GM03348 (cell line): ENCODE measurements at places on chromosomes 2 and 18.
A peak's percentile ranks its signal among the peaks of the same experiment; 100 is the strongest.

- DNase-seq = no peak
Observed at GRCh38 chr18:42824178-42824577, 291.3 kb downstream of the RIT2 start.

- DNase-seq = no peak
Observed at GRCh38 chr18:74068296-74068695, 79.3 kb downstream of the FBXO15 start.

GRCh38 chr2:98505971-98506664, 61.5 kb downstream of the INPP4A start:
- no peak for DNase-seq

DNA sequence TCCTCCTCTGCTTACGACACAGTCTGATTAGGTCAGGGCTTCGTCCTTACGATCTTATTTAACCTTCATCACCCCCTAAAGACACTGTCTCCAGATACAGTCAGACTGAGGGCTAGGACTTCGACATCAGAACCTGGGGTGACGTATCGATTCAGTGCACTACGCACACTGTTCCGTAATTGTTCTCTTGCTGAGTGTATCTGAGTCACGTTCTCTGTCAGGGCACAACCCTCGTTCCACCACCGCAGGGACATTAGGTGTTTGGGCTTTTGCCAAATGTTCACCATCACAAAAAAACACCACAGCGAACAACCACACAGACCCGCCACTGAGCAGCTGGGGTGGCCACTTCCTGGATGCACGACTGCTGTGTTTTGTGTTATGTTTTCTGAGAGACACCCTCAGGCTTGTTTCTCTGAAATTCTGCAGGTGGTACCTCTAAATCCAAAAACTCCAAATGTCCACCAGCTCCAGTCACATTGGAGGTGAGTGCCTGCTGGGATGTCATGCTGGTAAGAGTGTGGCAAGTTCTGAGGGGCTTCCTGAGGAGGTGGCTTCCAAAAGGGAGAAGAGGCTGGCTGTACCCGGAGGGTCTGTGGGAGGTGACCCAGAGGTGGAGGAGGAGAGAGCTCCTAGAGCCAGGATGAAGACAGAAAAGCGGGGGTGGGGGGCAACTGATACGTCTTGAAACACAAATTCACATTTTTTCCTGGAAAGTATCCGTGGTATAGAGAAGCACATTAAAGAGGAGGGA, 66.6 kb downstream of the ADNP2 start:
- no peak for DNase-seq

DNA sequence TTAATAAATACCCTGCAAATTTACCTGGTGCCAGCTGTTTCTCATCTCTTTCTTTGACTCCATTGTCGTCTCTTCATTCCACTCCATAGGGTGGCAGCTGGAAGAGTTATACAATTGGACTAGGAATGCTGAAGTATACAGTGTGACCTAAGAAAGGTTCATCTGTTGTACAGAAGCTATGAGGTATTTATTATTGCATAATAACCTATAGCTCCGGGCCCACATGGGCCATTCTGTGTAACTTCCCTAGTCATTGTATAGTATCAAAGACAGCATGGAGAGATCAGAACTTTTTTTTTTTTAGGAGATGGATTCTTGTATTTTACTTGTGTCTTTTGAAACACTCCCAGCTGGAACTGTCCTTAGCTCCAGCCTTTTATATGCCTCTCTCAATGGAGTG, 26.2 kb downstream of the BMP10 start:
- DNase-seq = no peak

DNA sequence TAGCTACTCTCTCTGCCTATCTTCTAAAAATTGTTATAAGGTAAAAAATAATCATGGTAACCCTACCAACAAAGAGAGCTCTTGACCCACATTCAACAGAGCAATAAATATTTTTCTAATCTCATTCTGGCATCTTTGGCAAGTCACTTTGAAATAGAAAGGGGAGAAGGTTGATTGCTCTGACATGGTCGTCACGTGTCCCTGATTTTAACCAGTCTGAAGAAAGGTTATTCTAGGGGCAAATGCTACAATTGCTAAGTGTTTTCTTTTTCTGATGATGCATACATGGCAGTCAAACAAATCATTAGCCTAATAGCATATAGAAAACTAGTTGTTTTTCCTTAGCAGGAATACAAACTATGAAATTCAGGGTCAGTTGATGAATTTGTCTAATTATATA, 153.3 kb upstream of the MAP3K20 start:
- no peak for DNase-seq

DNA sequence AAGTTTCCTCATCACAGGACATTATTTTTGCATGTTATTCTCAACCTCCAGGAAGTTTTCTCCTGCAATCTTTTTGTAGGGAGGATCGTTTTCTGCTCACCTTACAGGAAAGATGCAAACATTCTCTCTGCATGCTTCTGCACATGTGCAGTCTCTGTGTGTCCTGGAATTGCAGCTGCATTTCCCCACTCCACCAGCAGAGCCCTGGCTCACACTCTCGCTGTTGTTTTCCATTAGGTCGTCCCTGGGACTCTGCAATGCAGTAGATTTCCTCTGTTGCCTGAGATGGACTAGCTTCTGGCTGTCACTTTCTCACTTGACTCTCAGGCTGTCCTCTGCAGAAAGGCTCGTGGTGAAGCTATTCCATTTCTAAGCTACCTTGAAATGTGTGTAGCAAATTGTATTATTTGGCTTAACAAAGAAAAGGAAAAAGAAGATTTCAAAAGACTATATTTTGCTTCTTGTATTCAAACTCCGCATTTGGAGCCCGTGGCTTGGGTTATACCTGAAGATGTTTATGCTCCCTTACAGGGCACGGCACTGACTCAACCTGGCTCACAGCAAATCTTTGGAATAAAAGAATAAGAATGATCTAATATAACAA, 346.7 kb downstream of the RAD51AP2 start:
- peak; percentile 68 for DNase-seq

DNA sequence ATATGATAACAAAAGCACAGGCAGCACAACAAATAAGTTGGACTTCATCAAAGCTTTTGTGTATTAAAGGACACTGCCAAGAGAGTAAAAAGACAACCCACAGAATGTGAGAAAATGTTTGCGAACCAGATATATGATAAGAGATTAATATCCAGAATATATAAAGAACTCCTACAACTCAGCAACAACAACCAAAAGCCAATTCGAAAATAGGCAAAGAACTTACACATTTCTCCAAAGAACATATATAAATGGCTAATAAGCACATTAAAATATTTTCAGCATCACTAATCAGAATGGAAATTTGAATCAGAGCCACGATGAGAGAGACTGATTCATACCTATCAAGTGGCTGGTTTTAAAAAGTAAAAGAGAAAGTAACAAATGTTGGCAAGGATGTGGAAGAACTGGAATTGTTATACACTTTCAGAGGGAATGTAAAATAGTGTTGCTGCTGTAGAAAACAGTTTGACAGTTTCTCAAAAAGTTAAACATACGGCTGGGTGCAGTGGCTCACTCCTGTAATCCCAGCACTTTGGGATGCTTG, 25.2 kb downstream of the EPB41L5 start:
- DNase-seq = no peak

GRCh38 chr2:68316111-68316510, 3.6 kb downstream of the CNRIP1 start:
- no peak for DNase-seq

DNA sequence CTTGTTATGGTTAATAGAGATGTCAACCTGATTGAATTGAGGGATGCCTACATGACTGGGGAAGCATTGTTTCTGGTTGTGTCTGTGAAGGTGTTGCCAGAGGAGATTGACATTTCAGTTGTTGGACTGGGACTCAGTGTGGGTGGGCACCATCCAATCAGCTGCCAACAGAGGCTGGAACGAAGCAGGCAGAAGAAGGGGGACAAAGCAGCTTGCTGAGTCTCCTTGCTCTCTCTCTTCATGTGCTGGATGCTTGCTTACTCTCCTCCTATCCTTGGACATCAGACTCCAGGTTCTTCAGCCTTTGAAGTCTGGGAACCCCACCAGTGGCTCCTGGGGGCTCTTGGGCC, 22.2 kb upstream of the SMAD4 start:
- DNase-seq = no peak

DNA sequence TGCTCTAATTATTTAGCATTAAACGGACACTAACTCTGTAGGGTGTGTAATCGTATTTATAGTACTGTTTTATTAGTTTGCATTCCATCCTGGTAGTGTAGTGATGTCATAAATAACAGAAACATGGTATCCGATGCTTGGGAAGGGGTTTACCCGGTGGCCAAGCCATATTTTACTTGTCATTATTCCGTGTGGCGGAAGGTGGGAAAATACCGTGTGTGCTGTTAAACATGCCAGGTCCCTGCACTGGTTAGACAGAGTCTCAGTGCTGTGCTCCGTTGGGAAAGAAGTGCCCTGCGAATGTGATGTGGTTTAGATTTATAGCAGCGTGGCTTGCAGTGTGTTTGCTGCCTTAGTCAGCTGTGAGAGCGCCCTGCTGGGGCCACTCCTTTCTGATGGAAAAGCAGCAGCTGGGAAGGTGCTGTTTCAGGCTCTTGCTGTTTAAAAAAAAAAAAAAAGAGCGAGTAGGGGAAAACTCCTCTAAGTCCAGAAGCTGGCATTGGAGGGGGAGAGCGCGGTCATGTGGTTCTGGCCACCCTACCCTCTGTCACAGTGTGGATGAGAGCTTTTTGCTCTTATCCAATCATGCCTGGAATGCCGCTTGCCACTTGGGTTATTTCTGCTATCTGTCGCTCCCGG, 211.0 kb downstream of the NEDD4L start:
- DNase-seq = no peak
